ENCODE measurements at places on chromosomes 7 and 10.
A peak's percentile ranks its signal among the peaks of the same experiment; 100 is the strongest.

GRCh38 chr10:24791084-24791726, 67.5 kb upstream of the ARHGAP21 start:
- DNase-seq, result no peak

- no peak for DNase-seq
Observed at GRCh38 chr7:34133983-34134782, 228.8 kb downstream of the BMPER start.

GRCh38 chr10:42935466-42935865, 141.4 kb upstream of the RET start:
- peak; percentile 80 for DNase-seq

GRCh38 chr10:109114579-109114978, 808.7 kb downstream of the XPNPEP1 start:
- DNase-seq, result no peak

- DNase-seq, result no peak
Observed at GRCh38 chr7:11492307-11492706, 339.7 kb downstream of the THSD7A start.

DNA sequence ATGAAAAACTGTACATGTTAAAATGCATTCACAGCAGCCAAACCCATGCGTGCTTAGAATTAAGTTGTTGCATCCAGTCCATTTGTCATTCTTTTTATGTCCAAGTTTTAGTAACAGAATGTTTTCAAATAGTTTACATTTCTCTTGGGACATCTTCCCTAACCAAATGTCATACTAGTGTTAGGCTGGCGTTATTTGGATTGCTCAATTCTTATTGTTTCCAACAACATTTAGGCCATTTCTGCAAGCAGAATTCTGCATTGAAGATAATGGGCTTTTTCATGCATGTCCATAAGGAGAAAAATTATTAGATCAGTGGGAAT, 203.0 kb downstream of the HIBADH start:
- DNase-seq, result no peak

- no peak for DNase-seq
Observed at GRCh38 chr7:125645770-125646169, 716.1 kb upstream of the POT1 start.

- no peak for DNase-seq
Observed at GRCh38 chr7:47621347-47621746, 39.4 kb upstream of the TNS3 start.

DNA sequence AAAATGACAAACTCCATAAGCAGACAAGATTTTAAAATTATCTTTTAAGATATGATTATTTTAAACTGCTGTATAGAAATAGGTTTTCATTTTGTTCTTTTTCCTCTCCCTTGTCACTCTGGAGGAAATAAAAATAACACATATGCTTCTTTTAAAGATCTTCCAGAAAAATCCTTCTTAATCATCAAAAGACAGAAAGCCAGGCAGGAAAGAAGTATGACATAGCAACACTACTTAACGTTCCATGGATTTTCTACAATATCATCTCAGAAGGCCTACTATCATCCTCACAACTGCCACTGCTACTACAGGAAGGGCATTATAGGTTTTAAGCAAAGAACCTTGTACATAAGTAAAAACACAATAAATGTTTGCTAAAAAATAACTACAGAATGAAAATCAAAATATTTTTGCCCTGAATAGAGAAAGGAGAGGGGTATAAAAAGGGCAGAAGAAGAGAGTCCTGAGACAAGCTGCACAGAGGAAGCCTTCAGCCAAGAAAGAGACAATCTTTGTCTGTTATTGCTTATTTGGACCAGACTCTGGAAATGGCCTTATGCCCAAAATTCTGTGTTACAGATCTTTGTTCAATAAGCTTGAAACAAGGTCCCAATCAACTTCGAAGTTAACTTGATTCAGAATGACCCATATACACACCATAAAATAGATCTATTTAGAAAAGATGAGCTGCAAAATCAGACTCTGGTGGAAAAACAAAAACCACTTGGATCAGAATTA, 67.8 kb downstream of the ABI1 start:
- DNase-seq, result no peak

- DNase-seq, result no peak
Observed at GRCh38 chr7:153930696-153931095, 121.5 kb upstream of the DPP6 start.

GRCh38 chr10:47206449-47207280, 93.3 kb upstream of the GDF10 start:
- no peak for DNase-seq

DNA sequence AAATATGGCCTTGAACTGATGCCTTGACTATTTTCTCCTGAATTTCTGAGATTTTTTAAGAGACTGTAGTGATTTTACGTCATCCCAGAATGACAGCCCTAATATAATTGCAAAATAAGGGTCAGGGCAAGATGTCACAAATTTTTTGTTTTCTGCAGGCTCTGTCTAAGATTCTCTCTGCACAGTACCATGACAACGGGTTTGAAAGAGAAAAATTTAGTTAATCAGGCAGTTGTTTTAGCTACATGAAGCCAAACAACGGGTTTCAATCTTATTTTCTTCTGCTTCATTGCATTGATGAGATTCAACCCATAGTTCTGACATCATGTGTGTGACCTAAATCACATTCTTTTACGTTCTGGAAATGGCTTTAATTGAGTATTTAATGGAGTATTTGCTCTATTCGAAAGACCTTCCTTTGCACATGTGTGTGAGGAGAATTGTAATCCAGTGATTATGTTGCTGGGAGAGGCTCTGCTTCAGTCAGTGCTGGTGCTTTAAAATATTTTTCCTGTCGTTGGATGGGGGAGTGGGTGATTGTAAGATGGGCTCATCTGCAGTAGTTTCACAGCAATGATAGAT, 118.0 kb upstream of the RHOBTB1 start:
- no peak for DNase-seq

DNA sequence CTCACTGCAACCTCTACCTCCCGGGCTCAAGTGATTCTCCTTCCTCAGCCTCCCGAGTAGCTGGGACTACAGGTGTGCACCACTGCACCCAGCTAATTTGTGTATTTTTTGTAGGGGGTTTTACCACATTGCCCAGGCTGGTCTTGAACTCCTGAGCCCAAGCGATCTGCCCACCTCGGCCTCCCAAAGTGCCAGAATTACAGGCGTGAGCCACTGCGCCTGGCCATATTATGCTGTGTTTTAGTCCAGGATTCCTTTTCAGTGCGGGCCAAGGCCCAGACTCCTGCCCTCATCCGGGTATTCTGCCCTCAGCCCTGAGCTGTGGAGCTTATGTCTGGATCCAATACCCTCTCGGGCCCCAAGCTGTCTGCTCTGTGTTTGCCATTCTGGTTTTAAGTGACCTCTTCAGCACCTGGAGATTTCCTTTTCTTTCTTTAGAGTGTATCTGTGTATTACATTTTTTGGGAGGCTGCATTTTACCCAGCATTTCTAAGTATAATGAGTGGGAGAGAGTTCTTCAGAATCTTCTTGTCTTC, 114.9 kb downstream of the BUB3 start:
- DNase-seq, result no peak

DNA sequence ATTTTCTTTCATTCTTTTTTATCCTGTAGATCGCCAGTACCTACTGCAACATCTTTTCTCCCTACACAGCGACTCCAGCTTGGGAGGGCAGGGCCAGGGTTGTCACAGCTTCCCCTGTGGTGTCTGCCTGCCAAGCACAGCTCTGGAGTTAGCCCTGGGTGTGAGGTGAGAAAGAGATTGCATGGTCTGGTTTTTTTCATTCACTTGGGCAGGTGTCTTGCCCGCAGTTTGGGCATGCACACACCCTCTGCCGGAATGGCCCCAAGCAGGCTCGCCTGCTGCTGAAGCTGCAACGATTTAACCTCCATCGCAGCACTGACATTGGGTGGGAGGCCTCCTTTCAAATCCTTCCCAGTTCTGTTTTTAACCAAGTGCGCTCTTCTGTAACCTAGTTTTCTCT, 132.8 kb downstream of the WNT2 start:
- DNase-seq, result no peak

- no peak for DNase-seq
Observed at GRCh38 chr7:151415375-151416105, 5.7 kb upstream of the WDR86 start.

- DNase-seq, result no peak
Observed at GRCh38 chr10:3786295-3787015, 1.4 kb upstream of the KLF6 start.

DNA sequence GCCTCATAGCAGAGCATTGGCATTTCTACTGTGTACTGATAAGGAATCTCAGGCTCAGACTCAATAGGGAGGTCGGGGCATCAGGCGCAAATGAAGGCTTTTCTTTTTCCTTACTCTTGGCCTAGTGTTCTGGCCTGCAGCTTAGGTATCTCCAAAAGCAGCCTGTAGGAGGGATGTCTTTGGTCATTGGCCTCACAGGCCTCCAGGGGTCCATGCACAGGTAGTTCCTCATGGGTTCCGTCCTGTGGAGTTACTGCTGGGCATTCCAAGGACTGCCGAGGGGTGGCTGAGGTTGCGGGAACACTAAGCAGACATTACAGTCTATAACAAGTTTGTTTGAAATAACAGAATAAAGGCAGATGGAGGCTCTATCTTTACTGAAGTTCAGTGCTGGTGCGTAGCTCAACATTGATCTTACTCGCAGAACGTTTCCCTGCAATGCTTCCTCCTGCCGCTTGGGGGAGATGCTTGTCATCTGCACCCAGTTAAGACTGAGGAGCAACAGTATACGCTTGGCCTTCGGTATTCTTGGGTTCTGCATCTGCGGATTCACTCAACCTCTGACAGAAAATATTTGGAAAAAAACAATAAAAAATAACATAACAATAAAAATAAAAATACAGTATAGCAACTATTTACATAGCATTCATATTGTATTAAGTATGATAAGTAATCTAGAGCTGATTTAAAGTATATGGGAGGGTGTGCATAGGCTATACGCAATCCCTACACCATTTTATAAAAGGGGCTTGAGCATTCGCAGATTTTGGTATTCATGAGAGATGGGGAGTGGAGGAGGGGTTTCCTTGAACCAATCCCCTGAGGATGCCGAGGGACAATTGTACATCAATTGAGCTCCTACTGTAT, 58.9 kb downstream of the SH2D4B start:
- no peak for DNase-seq

DNA sequence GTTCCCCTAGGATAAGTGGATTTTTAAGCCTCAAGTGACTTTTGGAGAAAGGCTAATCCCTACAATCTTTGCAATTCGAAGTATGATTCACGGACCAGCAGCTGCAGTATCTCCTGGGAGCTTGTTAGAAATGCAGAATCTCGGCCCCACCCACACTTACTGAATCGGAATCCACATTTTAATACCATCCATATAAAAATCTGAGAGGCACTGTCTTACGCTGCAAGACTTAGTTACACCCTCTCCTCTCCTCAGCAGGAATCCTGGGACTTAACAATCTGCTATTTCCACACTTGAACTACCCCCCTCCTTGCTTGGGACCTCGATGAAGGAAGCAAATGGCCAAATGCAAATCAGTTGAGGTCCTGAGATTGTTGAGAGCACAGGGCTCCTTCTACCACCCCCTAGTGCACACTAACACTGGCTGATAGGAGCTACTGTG, 21.0 kb downstream of the ITPRIP start:
- DNase-seq, result no peak

- no peak for DNase-seq
Observed at GRCh38 chr7:156194813-156195212, 382.6 kb upstream of the SHH start.

- DNase-seq, result peak; percentile 32
Observed at GRCh38 chr10:130967784-130968183, 343.7 kb downstream of the TCERG1L start.

All from osteocyte (in vitro differentiated cells).